Stimulated activated CD4-positive, alpha-beta T cell treated with anti-CD3 and anti-CD28 coated beads, Interleukin-1b, Interleukin-23, amount 100 ng/mL, for 24 hours (primary cell): ENCODE measurements at places on chromosomes 4 and X.

- no peak for DNase-seq
These were observed 130.7 kb upstream of the TMEM164 start for GRCh38 chrX:109872021-109872732.

GRCh38 chr4:32775049-32775448 lies 2054.9 kb downstream of the PCDH7 start:
- no peak for DNase-seq

DNA sequence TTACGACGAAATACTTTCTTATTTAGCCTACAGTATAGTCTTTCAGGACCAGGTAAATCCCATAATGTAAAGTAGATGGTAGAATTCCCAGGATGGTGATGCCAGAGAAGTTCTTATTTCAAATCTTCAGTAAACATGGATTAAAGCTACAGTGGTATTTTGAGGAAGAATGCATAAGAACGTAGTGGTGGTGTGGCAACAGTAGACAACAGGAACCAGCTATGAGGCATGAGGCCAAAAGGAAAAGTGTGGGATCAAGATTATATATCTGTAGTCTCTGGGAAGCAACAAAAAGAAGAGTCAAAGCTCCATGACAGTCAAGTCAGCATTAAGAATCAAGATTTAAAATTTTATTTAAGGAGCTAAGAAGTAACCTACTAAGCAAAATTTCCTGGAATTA lies 60.2 kb downstream of the METTL14 start:
- no peak for DNase-seq

GRCh38 chrX:46994096-46994495 lies 81.9 kb downstream of the JADE3 start:
- no peak for DNase-seq

- no peak for DNase-seq
These were observed 53.2 kb downstream of the MAML3 start for GRCh38 chr4:140100771-140101170.
